ENCODE measurements at places on chromosomes 1 and 21. TPM values are rescaled to one million over a fixed set of nuclear protein-coding genes. Genes with fewer than 3 reads are reported as not detected.
A peak's percentile ranks its signal among the peaks of the same experiment; 100 is the strongest.

GRCh38 chr1:216600730-216601609 lies 122.3 kb downstream of the ESRRG start:
- peak; percentile 83 for DNase-seq
- H3K36me3 ChIP-seq, result no peaks in the 10 kb centered on the region
- H3K27ac ChIP-seq, result peak overlapping the region; percentile 95
- H3K4me3 ChIP-seq, result peak overlapping the region; percentile 71
- H3K27me3 ChIP-seq, result no peaks in the 10 kb centered on the region

GRCh38 chr1:194103101-194103500 lies 916.7 kb upstream of the B3GALT2 start:
- no peak overlapping the region for H3K27ac ChIP-seq
- no peak for DNase-seq
- no peaks in the 10 kb centered on the region for H3K4me1 ChIP-seq
- H3K27me3 ChIP-seq, result no peaks in the 10 kb centered on the region
- H3K36me3 ChIP-seq, result no peaks in the 10 kb centered on the region

- H3K27me3 ChIP-seq, result no peaks in the 10 kb centered on the region
- no peaks in the 10 kb centered on the region for H3K36me3 ChIP-seq
- H3K4me1 ChIP-seq, result no peaks in the 10 kb centered on the region
- no peak overlapping the region for H3K27ac ChIP-seq
Measured at GRCh38 chr1:232077809-232078208, 451.2 kb downstream of the DISC1 start.

GRCh38 chr1:23276531-23276930 lies 59.2 kb upstream of the HTR1D start:
- H3K4me3 ChIP-seq, result no peak overlapping the region
- H3K27ac ChIP-seq, result no peak overlapping the region
- H3K27me3 ChIP-seq, result no peaks in the 10 kb centered on the region
- H3K4me1 ChIP-seq, result peaks cover 4% of the 10 kb centered on the region
- H3K36me3 ChIP-seq, result peaks cover 7% of the 10 kb centered on the region

DNA sequence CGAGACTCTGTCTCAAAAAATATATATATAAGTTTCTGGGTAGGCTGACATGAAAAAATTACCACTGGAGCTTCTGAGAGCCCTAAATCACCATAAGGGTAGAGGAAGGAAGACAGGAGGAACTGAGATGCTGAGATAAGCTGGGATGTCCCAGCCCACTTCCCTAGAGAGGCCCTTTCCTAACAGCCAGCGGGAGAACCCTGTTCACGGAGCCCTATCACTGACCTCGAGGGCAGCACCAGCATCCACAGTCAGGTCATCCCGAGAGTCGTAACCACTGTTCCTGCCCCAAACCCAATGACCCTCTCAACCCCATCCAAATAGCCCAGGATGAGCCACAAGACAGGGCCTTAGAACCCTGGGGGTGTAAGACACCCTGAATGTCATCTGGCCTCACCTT lies 77.5 kb downstream of the CD34 start:
- H3K4me3 ChIP-seq, result no peak overlapping the region
- H3K27ac ChIP-seq, result no peak overlapping the region
- H3K4me1 ChIP-seq, result peaks cover 78% of the 10 kb centered on the region
- no peaks in the 10 kb centered on the region for H3K27me3 ChIP-seq
- no peaks in the 10 kb centered on the region for H3K36me3 ChIP-seq

DNA sequence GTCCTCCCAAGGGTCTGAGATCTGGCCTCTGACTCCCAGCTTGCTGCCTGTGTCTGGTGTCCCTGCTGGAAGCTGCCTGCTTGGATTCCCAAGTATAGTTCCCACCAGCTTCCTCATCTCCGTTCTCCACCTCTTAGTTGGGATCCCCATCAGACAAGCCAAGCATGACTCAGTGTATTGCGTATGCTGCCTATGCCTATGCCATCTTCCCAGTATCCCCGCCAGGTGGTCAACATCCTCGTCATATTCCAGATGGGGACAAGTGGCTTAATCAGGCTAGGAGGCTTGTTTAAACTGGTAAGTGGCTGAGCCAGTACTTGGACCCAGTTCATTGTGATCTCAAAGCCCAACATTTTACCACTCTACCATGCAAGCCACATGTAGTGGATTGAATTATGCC lies 204.4 kb downstream of the GRIK3 start:
- no peak for DNase-seq
- peaks cover 10% of the 10 kb centered on the region for H3K27me3 ChIP-seq
- H3K4me1 ChIP-seq, result no peaks in the 10 kb centered on the region
- H3K27ac ChIP-seq, result no peak overlapping the region
- no peak overlapping the region for H3K4me3 ChIP-seq

GRCh38 chr1:34166191-34166624 lies 1.2 kb upstream of the CSMD2 start:
- peaks cover 74% of the 10 kb centered on the region for H3K27me3 ChIP-seq
- no peaks in the 10 kb centered on the region for H3K36me3 ChIP-seq
- no peak overlapping the region for H3K4me3 ChIP-seq
- DNase-seq, result no peak
- H3K4me1 ChIP-seq, result peaks cover 20% of the 10 kb centered on the region

GRCh38 chr1:169733924-169734323 lies at the start of gene SELE:
Gene SELE (minus strand): TSS chr1:169734079. CDS start chr1:169733612, 467 bp downstream.
- H3K27ac ChIP-seq, result no peak within 1 kb of the TSS
- no peak within 1 kb of the TSS for H3K4me3 ChIP-seq
- H3K36me3 ChIP-seq, result no peaks in the 10 kb centered on the region
- H3K4me1 ChIP-seq, result no peaks in the 10 kb centered on the region
- no peaks in the 10 kb centered on the region for H3K27me3 ChIP-seq

Gene CD1D
- total RNA-seq, result 4.6 TPM
